ENCODE measurements at places on chromosomes 1 and 21. TPM values are rescaled to one million over a fixed set of nuclear protein-coding genes. Genes with fewer than 3 reads are reported as not detected.

Gene NBPF6
- total RNA-seq, result 0.40 TPM

Gene LRRC71
- total RNA-seq, result not detected

Gene EFCAB7
- total RNA-seq, result 6.6 TPM

Gene TNFSF4
- 1.9 TPM for total RNA-seq

Gene ELAPOR1
- 32.0 TPM for total RNA-seq

- no peak for DNase-seq
These were observed 39.1 kb upstream of the PRSS38 start for GRCh38 chr1:227776331-227776771.

DNA sequence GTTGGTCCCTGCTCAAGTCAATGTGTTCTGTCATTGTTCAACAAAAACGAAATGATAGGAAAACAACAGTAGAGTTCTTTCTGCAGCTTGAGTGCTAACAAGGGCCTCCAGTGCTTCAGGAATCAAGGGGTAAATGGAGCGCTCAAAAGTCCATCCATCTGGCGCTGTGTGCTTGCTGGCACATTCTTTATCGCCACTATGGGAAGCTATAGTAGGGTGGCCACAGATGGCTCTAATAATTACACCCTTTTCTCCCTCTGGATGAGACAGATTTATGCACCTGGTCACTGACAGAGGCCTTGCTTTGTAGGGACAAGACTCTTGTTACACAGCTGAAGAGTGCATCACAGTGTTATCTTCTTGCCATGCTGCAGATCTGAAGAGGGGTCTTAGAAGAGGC lies 136.0 kb downstream of the GDAP2 start:
- no peak for DNase-seq

GRCh38 chr1:6922096-6922931 lies 137.1 kb downstream of the CAMTA1 start:
- no peak for DNase-seq

GRCh38 chr1:105137543-105138457 lies 1388.1 kb downstream of the AMY1C start:
- DNase-seq, result no peak

- no peak for DNase-seq
These were observed 230.1 kb downstream of the DUSP10 start for GRCh38 chr1:221511797-221512196.

DNA sequence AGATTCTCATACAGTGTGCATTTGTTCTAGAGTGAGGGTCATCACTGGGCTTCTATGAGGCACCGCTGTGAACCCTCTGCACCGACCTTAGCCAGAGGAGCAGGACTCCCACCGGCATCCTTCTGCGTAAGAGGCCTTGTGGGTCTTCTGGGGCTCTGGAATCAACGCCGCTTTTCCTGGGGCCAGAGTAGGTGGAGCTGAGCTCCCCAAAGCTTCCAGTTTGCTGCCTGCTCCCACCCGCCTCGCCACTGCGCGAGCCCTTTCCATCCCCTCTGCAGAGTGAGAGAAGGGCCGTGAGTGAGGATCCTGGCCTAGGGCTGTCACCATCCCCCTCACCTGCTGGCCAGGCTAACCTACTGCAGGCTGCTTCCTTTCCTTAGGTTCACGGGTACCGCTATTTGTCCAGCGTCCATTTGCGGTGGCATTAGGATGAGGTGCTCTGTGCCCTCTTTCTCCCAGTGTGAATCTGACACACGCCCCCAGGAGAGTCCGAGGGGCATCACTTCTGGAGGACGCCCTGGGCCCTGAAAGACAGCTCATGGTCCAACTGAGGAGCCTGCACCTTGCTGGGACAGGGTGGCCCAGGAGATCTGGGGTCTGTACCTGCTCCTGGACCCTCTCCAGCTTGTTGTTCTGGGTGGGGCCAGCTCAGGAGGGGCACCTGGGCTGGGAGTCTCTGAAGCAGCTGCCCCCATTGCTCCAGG lies 36.2 kb downstream of the UMODL1 start:
- no peak for DNase-seq

DNA sequence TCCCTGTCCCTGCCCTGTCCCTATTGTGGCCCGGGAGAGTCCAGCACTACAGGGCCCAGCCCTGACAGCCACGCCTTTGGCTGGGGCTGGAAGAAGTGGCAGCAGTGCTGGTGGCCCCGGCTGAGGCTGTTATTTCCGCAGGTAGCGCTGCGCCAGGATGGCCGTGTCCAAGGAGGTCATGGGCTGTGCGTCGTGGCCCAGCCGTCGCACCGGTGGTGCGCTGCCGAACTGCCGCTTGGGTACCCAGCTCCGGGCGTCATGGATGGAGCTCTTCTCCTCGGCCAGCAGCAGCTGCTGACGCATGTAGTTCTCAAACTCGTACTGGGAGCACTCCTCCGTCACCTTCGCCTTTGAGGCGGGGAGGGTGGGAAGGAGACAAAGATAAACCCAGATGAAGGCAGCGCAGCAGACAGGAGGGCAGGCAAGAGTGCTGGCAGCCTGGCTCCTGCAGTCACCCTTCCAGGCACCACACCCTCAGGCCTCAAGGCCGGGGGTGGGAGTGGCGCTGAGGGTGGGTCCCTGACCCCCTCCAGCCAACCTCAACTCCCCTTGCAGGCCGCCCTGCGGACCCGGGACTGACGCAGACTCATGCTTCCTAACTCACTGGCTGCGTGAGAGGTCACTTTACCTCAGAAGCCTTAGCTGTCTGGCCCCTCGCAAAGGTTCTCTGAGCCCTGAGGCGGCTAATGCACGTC lies 18.3 kb upstream of the EVA1B start:
- DNase-seq, result no peak

- no peak for DNase-seq
These were observed 218.7 kb upstream of the VAMP3 start for GRCh38 chr1:7552402-7552801.

- no peak for DNase-seq
These were observed 86.8 kb upstream of the PUM1 start for GRCh38 chr1:31152181-31152795.

GRCh38 chr1:6489799-6490180 lies 1.7 kb downstream of the PLEKHG5 start:
- peak; percentile 95 for DNase-seq

- DNase-seq, result no peak
These were observed 7.7 kb downstream of the C1orf226 start for GRCh38 chr1:162389021-162389818.
